ENCODE measurements at places on chromosomes 1 and 21.

- no peak for DNase-seq
Measured at GRCh38 chr21:37642493-37642892, 273.8 kb downstream of the KCNJ6 start.

DNA sequence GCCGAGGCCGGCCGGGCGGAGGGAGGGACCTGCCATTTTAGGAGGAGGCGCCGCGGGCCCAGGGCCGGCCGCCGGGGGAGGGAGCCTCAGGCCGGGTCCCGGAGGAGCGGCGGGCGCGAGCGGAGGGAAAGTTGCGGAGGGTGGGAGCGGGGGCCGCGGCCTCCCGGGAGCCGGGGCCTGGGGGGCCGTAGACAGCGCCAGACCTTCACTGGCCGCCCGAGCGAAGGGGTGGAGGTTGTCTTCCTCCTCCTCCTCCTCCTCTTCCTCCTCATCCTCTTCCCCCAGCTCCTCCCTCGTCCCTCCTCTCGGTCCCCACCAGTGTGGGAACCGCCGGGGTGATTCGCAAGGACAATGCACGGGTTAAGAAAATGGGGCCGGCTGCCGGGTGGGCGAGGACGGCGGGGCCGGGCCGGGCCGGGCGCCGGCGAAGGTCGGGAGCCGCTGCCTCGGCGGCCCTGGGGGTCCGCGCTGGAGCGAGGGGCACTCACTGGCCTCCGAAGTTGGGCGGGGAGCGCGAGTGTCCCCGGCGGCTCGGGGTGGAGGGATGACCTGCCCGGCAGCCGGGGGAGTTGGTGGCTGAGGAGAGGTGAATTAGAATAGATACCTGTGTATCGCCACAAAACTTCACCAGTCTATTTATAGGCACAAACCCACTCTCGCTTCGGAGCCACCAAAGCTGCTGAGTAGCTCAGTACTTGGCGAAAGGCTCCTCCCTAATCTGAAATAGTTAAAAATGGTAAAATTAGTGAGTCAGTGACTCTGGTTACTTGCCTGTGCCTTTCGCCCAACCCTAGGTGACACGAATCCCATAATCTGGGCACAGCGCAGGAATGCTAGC lies 1.3 kb downstream of the DYRK1A start:
- no peak for DNase-seq

DNA sequence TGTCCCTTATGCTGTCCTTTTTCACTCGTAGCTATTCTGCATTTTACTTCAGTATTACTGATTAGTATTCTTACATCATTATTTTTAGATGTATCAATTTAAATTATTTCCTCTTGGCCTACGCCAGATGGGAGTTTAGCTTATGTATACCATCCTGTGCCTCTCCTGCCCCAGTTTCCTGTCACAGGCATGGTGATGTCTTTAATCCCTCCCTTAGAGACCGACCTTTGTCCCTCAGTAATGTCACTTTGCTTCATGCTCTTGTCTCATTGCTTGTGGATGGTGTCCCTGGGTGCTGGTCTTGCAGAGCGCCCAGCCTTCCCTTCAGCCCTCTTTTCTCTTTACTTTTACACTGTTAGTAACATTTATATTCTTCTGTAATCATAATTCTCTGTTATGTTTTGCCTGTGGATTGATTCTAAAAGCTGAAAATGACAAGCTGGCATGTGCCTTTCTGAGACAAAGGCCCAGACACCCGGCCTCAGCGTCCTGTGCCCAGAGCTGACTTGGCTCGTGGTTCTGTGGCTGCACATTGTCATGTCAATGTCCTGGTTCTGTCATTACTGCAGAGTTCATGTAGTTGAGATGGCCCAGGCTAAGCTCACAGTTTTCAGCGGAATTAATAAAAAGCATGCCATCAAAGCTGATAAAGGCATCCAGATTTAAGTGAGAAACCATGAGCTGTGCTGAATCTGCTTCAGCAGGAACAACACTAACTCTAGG lies 100.7 kb downstream of the MTR start:
- DNase-seq, result no peak

DNA sequence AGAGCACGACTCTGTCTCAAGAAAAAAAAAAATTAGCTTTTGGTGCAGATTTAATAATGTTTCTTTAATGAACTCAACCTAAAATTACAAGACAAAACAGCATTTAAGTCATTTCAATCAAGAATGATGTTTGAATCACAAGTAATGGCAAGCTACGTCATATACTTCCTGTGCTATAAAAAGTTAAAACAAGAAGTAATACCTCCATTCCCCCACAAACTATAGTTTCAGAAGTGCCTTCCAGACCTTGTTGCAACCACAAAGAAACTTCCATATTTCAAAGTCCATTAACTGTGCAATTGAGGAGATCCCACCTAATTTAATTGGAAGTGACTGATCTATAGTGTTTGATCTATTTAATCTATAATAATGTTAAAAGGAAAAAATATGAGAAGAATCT lies 15.1 kb downstream of the NRDC start:
- no peak for DNase-seq

DNA sequence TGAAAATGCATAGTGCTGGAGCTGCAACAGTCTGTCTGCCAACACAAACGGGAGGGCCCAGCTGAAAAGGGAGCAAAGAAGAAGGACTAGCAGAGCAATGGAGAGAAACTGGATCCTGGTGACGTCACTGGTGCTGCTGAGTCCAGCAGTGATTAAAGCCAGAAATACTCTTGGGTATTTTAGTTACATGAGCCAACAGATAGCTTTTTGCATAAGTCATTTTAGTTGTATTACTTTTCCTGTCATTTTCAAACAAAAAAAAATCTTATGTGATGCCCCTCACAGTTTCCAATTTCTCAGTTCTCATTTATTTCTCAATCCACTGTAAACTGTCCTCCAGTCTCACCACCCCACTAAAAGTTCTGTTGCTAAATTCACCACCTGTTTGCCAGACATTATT lies 38.7 kb upstream of the NEK7 start:
- no peak for DNase-seq

GRCh38 chr1:15691434-15692032 lies 7.4 kb downstream of the PLEKHM2 start:
- no peak for DNase-seq

DNA sequence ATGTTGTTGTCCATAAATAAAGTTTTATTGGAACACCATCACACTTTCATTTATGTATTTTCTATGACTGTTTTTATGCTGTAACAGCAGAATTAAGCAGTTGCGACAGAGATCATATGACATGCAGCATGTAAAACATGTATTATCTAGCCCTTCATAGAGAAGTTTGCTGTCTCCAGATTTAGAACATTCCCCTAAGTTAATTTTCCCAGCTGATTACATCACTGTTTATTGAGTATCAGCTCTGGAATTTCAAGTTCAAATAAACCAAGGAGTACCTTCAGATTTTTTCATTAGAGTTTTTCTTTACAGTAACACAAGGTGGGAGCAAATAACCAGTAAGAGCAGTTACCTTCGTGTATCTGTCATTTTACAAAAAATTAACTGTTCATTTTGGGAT lies 792.8 kb downstream of the USP25 start:
- DNase-seq, result no peak

GRCh38 chr1:78619446-78619802 lies 824 bp upstream of the IFI44L start:
- DNase-seq, result no peak

- no peak for DNase-seq
Measured at GRCh38 chr1:16175610-16176553, 20.0 kb upstream of the EPHA2 start.

DNA sequence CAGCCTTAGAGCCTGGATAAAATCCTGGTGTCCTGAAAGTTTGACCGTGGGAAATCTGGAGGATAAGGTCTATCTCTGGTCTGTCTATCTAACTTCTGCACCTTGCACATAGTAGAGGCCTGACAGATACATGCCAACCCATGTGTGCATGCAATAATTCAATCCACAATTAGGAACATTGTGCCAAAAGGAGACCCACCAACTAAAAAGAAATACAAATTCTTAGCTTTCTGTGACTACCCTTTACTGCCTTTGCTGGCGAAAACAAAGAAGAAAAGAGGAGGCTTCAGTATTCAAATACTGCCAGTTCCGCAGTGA lies 381 bp upstream of the KLHL20 start:
- DNase-seq, result no peak

GRCh38 chr1:23029337-23029736 lies 10.1 kb downstream of the KDM1A start:
- DNase-seq, result no peak

DNA sequence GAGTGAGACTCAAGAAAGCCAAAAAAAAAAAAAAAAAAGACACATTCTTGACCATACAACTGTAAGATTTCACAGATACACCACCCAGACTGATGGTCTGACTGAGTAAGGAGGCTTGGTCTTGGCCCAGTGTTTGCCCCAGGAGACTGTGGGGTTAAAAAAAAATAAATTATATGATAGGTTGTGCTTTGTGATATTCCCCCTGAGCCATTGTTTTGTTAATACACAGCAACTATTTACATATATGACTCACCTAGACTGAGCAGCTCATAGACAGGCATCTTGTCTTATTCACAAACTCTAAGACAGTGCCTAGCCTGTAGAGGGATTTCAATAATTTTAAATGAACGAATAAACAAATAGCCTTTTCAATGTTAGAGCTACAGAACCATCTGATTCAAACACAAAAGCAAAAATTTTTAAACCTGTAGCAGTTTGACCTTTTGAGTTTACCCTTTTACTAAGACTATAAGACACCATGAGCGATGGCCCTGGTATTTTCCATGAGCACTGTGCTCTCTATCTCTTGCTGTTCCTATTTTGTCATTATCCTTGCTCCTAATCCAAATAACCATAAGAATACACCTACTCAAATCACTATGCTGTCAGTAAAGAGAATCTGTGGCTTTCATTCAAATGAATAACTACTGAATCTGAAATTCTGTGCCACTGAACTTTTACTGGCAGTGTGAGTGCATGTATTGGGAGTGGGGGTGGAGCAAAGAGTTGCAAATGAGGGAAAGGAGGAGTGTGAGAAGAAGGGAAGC lies 199.4 kb upstream of the PTBP2 start:
- DNase-seq, result no peak

- DNase-seq, result no peak
Measured at GRCh38 chr1:21139601-21140000, 37.1 kb downstream of the EIF4G3 start.

DNA sequence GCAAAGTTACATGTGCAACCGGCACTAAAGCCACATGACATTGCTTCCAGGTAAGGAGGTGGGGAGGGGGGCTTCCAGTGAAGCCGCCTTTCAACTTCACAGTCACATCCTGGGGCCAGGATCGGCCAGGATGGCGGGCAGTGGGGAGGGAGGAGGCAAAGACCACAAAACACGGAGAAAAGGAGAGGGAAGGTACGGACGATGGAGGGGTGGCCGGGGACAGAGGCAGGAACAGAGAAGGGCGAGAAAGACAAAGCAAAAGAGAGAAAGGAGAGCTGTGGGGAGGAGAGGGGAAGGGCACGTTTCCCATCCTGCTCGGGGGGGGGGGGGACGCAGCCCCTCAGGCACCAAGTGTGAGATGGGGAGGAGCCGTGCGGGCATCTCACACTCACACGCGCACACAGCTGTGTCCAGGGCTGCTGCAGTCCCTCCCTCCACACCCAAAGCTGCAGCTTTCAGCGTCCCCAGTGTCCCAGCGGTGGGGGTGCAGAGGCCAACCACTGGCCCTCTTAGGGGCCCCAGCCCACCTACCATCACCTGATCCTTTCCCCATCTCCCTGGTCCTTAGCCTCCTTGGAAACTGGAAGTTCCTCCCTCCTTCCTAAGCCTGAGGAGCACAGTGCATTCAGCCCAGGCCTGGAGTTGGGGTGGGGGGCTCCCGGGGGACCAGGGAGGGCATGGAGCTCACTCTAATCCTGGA lies 2.4 kb downstream of the SH2D5 start:
- no peak for DNase-seq

DNA sequence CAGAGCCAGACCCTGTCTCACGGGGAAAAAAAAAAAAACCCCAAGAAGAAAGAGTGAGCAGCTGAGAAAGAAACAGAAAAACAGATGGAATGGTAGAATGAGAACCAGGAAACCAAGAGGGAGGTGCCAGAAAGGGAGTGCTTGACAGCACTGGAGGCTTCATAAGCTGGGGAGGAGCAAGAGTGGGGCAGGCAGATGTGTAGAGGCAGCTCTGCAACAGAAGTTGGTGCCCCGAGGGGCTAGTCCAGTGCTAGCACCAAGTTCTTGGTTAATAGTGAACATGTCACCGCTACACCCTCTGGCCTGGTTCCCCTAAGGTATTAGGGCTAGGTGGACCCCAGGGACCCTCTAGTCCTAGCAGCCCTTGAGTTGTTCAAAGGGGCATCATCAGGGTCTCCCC lies 98.0 kb downstream of the TGFBR3 start:
- DNase-seq, result no peak

DNA sequence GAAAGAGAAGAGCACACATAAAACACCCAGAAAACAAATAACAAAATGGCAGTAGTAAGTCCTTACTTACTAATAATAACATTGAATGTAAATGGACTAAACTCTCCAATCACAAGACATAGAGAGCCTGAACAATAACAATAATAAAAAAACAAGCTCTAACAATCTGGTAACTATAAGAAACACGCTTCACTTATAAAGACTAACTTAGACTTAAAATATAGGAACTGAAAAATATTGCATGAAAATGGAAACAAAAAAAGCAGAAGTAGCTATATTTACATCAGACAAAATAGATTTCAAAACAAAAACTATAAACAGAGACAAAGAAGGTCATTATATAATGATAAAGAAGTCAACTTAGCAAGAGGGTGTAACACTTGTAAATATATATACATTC lies 83.1 kb upstream of the LYPLAL1 start:
- no peak for DNase-seq

DNA sequence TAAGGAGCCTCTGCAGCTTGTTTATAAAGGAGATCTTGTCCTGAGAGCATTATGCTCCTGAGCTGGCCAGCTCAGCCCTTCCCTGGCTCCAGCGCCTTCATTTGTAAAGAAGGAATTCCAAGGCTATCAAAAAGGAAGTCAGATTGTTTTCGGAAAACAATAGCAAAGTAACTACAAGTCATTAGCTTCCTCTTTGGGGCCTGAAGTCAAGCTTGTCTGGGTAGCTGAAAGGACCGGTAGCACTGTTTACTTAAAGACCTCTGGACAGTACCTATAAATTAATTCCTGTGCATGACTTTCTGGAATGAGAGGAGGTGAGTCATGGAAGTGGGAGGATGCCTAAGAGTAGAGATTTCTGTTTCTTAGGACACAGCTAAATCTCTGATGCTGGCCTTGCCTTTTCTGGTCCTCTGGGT lies 20.7 kb upstream of the GJA5 start:
- DNase-seq, result no peak

DNA sequence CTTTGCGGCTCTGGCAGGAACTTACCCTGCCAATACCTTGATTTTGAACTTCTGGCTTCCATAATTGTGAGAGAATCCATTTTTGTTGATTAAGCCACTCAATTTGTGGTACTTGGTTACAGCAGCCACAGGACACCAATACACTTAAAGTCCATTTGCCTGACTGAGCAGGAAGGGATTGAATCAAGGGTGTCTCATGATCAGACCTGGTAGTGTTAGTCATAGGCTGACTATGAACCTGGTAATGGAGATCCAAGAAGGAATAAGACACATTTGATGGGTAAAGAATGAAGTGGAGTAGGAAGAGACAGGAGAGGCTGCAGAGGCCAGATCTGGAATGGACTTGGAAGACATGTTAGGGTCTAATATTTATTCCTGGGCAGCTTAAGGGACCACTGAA lies 31.2 kb upstream of the MAP1LC3C start:
- no peak for DNase-seq

Measured in CMK (cell line).